NB4 (cell line): ENCODE measurements at places on chromosomes 5 and 9.

GRCh38 chr5:68173007-68173406 lies 42.5 kb upstream of the PIK3R1 start:
- DNase-seq: no peak

DNA sequence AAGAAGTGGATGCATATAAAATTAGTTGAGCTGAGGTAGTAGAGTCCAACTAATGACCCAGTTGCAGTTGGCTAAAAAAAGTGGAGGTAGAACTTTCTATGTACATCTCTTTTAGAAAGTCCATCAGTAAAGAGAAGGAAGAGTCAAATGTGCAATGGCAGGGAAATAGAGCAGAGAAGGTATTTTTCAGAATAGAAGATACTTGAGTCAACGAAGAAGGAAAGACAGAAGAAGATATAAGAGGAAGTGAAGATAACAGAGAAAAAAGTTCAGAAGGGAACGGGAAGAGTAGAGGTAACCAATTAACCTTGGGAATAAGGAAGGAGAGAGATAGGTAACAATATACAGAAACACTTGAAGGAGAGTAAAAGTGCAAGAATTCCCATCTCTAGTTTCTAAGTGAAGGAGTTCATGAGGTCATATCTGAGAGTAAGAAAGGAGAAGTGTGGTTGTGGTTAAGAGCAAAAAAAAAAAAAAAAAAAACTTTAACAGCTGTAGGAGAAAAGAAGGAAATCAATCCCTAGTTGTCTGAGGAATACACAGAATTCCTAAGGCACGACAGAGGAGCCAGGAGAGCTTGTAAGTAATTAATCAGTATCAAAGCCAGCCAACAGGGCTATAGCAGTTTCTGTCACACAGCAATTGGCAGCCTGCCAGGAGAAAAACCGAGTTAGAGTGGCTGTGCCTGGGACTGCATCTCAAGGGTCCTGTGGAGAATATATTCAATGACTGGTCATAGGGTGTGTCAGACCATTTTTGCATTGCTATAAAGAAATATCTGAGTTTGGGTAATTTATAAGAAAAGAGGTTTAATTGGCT lies 61.0 kb downstream of the ARL15 start:
- peak; percentile 11 for DNase-seq

DNA sequence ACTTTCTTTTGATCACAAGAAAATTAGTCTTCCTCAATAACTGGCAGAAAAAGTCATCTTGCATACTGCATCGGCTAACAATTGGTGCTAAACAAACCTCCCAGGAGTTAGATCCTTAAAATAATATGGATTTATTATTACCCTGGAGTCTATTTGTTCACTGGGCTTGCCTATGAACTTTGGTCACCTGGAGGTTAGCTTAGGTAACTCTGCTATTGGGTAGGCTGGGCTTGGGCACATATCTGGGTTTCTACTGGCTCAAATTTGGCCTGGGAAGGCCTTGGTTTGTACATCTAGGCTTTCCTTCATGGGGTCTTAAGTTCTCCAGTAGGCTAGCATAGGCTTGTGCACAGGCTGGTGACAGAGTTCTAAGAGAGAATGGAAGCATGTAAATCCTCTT lies 279.9 kb downstream of the RASEF start:
- no peak for DNase-seq

GRCh38 chr5:139806726-139807646 lies 11.4 kb downstream of the PSD2 start:
- DNase-seq: no peak

- no peak for DNase-seq
Measured at GRCh38 chr5:95876782-95877181, 54.3 kb upstream of the GLRX start.

DNA sequence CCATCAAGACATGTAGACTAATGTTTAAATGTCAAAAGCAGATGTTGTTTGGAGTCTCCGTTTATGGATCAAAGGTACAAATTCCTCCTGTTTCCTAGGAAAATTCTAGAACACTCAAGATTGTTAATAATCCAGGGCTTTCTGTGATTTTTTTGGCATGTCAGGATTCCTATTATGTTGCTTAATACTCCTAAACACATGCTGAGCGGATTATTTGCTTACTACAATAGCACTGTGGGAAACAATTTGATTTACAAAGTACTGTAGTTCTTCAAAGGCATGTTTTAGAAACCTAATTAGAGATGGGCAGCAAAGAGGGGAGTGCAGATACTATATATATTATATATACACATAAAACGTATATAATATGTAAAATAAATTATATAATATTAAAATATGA lies 19.0 kb upstream of the SCAMP1 start:
- DNase-seq: no peak

DNA sequence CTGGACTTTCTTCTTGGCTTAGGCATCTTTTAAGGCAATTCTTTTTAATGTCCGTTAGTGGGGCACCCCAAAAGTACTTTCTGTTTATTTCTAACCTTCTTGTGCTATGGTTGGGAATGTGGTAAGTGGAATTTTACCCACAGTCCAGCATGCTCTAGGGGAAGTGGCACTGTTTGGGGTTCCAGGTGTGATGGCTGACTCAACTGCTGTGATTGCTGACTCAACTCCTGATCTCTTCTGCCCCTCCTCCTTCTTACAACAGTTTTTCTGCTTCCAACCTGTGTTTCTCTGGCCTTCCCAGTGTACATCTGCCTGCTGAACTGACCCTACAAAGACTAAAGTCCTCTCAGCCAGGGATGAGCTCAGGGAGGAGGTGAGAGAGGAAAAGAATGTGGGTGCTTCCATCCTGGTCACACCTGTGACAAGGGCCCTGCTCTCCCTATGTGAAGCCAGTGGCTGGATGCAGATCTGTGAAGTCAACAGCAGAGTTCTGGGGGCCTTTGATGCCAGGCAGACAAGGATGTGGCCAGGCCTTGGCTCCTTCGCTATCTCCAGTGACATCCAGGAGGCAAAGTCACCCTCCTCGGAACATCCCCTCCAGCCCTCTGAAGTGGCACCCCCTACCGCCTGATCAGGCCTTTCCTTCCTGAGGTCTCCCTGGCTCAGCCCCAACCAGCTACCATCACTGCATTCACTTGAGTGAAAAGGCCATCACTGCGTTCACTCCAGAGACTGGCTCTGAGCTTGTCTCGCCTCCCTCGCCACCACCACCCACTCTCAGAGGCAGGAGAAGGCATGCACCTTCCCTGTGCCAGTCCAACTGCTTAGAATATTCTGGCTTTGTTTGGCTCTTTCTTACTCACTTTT lies 72.2 kb downstream of the C5orf15 start:
- no peak for DNase-seq

DNA sequence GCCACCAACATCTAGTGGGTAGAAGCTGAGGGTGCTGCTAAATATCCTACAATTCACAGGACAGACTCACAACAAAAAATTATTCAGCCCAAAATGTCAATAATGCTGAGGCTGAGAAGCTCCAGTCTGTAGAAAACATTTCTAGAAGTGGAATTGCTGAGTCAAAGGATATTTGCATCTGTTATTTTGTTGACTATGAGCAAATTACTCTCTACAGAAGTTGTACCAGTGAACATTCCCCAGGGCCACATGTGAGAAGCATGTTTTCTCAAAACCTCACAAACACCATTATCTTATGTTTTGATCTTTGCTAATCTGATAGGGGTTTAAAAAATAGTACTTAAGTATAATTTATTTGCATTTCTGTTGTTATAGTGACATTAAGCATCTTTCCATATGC lies 15.4 kb downstream of the ITK start:
- no peak for DNase-seq

GRCh38 chr5:433836-434235 lies 9.1 kb upstream of the EXOC3 start:
- no peak for DNase-seq

DNA sequence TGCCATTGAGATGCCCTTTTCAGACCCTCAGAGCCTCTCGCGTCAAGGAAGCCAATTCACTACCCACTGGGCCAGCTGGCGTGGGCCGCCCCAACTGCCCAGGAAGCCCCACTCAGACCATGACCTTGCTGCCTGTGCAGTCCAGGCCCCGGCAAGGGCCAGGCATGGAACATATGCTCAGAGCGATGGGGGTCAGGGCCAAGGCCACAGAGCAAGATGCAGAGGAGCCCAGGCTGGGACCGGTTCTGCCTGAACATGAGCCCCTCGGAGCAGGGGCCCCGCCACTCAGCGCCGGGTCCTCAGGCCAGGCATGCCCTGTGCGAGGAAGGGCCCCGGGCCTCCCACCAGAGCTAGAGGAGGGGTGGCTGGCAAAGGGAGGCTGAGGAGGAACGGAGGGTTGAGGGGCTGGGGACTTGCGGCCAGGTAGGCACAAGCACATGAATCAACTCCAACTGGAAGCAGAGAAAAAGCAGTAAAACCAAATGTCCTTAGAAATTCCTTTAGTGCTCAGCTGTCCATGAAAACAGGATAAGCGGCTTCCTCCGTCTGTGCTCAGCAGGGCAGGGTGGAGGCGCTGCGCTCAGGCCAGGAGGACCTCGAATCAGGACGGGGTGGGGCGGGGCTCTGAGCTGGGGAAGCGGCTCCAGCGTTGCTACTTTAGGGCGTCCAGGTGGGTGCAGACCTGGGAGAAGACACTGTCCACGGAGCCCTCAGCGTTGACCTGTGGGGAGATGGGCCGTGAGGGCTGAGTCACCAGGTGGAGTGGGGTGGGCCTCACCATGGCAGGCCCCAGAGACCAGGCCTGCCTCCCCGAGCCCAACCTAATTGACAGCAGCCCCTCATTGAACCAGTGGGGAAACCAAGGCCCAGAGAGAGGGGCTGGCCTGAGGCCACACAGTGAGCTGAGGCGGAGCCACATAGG lies 9.9 kb downstream of the AK1 start:
- no peak for DNase-seq

GRCh38 chr5:141957367-141957996 lies 520 bp downstream of the PCDH12 start:
- peak; percentile 31 for DNase-seq

DNA sequence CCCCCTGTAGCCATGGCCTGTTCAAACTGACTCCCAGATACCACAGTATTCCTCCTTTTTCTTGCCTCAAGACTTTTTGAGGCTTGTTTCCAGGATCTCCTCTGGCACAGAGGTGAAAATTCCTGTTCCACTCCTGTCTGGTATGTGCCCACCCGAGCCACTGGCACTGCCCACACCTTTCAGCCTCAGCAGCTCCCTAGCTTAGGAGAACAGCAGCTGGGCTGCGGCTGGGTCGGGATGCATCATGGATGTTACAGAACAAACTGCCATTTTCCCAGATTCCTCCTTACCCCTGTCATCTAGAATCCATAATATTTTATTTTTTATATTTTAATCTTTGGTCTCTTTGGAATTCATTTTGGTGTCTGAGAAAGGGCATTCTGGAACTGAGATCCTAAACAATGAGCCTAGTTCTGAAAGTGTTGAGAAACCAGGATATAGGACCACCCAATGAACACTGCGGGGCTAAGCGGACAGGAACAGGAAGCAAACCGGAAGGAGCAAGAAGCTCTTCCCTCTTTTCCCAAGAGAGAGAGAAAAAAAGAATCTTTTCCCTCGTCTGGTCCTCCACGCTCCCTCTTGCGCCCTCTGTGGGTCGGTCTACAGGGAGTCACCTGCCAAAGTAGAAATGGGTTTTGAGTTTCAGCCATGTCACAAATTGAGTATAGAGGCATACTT lies 12.5 kb downstream of the OR2S2 start:
- DNase-seq: peak; percentile 61

- no peak for DNase-seq
Measured at GRCh38 chr9:87677776-87678587, 47.9 kb upstream of the CTSL start.

DNA sequence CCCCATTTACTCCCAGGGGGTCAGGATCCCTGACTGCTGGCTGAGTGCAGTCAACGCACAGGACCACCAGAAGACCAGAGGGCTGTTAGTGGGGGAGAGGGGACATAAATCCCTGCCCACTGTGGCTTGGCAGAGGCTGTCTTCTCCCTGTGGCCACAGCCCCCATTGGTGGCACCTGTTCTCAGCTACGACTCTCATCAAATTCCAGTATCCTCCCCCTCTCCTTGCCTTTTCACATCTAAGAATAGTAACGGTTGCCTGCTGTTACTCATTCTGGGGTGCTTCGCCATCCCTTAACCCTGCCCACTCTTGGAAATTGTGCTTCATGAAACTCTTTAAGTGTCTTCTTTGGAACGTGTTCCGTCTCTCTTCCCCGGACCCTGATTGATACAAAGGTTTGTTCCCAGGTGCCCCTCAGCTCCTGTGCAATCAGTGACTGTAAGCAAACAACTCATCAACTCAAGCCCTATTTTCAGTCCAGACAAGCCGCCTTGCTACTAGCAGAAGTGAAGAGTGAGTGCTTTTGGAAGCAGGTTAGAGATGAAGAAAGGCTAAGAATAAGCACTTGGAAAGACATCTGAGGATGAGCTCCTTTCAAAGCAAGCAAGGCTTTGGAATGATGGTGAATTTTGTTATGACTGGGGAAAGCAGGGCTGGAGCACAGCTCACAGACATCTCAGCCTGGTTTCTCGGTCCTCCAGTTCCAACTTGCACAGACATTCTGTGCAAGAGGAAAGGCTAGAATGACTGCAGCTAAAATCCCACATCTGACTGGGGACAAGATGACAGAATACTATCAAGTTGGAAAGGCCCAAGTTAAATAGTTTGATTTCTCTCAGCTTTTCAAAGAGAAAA lies 22.9 kb upstream of the DENND1A start:
- DNase-seq: no peak

- no peak for DNase-seq
Measured at GRCh38 chr5:72170101-72170500, 62.8 kb downstream of the MAP1B start.

GRCh38 chr5:174381241-174381640 lies 335.7 kb downstream of the NSG2 start:
- no peak for DNase-seq

DNA sequence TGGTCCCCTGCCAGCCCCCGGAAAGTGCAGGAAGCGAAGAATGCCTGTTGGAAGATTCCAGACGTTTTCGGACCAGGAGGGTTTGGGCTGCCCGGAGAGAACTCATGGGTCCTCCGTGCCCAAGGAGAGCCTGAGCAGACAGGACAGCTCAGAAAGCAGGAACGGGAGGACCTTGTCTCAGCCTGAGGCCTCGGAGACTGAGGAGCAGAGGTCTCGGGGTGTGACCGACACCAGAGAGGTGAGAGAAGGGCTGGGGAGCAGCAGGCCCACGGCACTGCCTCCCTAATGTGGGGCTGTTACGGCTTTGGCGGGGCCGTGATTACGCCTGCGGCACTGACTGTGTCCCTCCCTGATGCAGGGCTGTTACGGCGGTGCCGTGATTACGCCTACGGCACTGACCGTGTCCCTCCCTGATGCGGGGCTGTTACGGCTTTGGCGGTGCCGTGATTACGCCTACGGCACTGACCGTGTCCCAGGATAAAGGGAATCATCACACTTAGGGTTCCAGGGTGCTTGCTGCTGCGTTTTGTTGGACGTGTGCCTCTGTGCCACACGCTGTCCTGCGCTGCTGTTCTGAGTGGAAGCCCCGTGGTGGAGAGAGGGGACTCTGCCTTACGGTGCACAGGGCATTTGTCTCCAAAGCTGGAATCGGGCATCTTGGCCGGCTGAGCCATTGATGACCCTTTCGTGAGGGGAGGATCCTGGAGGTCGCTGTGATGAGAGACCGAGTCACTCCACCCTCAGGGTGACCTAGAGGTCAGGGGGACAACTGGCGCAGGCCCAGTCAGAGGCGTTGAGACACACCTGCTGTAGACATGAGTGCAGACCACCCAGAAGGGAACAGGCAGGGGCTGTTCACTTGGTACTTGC lies 25.7 kb downstream of the CEP72 start:
- DNase-seq: no peak

- DNase-seq: no peak
Measured at GRCh38 chr5:153237671-153238332, 252.7 kb upstream of the GRIA1 start.
